Kidney glomerular epithelial cell (primary cell): ENCODE measurements at places on chromosomes 3 and 15.

- DNase-seq, result peak; percentile 2
These were observed 52.3 kb upstream of the ADAMTS9 start for GRCh38 chr3:64739971-64740631.

DNA sequence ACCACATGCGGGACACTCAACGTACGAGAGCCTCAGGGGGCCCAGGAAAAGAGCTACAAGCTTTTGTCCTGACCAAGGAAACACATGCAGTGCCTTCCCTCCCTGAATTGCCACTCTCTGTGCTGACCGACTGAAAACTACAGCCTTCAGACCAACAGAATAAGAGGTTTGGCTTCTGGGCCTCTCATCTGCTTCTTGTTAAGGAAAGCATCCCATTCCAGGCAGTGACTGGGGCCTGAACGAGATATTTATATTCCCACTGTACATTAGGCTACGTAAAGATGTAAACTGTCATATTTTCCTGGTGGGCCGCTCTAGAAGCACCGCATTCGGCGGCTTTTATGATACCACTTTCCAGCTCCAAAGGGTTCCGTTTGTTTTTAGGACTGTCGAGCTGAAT, 208.9 kb upstream of the TPM1 start:
- DNase-seq, result no peak

DNA sequence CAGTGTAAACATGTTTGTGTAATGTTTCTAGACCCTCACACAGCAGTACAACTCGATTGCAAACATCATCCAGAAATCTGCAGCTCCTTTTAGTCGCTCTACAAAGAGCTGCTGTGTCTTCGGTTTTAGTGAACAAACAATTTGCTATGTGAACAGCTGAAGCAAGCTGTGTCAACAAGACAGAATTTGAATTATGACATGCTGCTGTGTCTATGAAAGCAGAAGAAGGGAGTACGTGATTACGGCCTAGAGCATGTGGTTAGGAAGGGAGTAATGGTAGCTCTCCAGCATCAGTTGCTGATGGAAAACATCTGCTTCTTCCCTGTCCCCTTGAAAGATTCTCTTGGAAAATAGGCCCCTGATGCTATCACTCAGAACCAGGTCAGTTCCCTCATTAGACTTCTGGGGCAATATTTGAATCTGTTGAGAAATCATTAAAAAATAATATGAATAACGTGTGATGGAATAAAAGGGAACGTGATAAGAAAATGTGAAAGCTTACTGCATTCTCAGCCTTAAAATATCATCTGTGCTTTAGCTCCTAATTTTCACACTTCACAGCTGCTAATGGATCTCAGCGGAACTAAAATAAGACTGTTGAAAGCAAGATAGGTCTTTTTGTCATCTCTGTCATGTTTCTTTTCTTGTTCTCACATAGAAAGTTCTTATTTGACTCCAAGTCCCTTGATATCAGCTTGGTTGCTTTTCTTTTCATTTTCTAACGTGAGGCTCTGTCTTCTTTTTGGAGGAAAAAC, 891.5 kb downstream of the ROBO2 start:
- DNase-seq, result no peak

DNA sequence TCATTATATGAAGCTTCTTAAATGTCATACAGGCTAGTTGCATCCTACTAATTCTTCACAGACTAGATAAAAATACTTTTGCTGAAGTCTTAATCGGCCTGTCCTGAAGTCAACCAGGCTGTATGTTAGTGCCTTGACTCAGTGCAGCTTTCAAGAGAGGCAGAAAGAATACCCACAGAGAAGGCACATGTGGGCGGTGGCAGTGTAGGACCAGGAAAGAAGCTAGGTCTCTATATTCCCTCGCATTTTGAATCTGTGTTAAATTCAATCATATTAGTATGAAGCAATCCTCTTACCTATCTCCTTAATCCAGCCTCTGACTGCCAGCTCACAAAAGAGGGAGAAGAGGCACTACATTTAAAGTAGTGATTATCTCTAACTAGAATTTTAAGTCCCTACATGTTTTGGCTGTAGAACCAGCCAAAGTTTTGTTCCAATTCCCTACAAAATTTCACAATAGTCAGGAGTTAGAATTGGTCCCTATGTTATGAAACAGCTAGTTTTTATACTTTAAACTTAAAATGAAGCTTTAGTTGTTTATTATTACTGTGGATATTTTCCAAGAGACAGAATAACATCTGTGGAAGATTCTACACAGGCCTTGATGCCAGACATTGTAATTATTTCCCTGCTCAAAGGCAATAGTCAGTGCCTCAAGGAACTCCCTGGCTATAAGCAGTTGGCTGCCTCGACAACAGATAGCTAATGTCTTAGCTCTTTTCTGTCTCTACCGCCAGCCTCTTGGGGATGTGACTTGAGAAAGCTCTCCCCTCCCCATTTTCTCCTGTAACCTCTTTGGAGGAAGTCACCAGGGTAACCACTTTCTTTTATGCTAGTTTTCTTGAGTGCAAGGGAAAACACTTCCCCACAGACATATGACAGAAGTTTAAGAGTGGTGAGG, 31.9 kb downstream of the CRTC3 start:
- no peak for DNase-seq

DNA sequence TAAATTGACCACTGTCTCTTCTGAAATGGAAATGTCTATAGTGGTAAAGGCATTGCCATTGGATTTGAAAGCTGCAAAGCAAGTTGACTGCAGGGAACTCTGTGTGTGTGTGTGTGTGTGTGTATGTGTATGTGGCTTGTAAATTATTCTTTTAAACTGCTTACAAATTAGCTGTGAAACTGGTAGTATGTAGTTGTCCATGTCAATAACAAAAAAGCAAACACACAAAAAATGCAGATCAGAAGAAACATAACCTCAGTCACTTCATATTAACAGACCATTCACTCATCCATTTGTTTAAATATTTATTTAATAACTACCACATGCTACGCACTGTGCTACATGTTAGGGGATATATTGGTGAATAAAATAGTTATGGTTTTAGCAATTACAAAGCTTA, 837.7 kb downstream of the FHIT start:
- DNase-seq, result no peak

GRCh38 chr3:100893590-100893989, 99.6 kb downstream of the ABI3BP start:
- DNase-seq, result no peak

- DNase-seq, result no peak
These were observed 8.9 kb upstream of the ROPN1B start for GRCh38 chr3:125960066-125960424.

DNA sequence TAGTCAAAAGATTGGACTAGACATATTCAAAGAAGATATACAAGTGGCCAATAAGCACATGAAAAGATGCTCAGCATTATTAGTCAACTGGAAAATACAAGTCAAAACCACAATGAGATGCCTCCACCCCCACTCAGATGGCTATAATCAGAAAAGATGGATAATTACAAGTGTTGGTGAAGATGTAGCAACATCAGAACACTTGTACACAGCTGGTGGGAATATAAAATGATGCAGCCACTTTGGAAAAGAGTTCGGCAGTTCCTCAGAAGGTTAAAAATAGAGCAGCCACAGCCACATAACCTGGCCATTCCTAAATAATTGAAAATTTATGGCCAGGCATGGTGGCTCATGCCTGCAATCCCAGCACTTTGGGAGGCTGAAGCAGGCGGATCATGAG, 38.4 kb downstream of the HEG1 start:
- DNase-seq, result no peak

GRCh38 chr3:120682095-120682681, at the start of gene HGD:
HGD (minus strand) TSS chr3:120682239; CDS start chr3:120682111, 128 bp downstream.
- DNase-seq, result peak; percentile 49

GRCh38 chr15:56901931-56902330, 16.5 kb upstream of the TCF12 start:
- no peak for DNase-seq

GRCh38 chr3:121126033-121126706, 218.2 kb downstream of the STXBP5L start:
- DNase-seq, result no peak

DNA sequence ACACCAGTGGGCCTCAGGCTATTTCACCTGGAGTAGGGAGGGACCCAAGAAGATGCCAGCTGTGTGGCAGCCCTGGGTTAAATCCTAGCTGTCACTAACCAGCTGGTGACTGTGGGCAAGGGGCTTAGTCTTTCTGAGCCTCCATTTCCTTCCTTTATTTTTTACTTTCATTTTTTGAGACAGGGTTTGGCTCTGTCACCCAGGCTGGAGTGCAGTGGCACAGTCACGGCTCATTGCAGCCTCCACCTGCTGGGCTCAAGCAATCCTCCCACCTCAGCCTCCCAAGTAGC, 108.0 kb upstream of the SMAD3 start:
- no peak for DNase-seq

DNA sequence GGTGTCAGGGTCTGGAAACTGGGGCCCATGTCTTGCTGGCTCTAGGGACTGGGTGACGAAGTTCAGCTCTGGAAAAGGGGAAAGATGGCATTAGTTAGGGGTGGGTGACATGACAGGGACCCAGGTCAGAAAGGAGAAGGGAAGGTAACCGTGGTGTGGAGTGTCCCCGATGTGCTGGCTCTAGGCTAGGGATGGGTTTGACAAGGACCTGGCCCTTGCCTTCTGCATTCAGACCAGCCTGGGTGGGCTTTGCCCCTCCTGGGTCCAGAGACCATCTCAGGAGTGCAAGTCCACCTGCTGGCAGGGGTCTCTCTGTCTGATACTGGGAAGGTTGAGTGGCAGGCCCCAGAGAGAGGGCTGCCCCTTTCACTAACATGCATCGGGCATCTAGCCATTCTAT, 28.7 kb upstream of the ATP2B2 start:
- no peak for DNase-seq

DNA sequence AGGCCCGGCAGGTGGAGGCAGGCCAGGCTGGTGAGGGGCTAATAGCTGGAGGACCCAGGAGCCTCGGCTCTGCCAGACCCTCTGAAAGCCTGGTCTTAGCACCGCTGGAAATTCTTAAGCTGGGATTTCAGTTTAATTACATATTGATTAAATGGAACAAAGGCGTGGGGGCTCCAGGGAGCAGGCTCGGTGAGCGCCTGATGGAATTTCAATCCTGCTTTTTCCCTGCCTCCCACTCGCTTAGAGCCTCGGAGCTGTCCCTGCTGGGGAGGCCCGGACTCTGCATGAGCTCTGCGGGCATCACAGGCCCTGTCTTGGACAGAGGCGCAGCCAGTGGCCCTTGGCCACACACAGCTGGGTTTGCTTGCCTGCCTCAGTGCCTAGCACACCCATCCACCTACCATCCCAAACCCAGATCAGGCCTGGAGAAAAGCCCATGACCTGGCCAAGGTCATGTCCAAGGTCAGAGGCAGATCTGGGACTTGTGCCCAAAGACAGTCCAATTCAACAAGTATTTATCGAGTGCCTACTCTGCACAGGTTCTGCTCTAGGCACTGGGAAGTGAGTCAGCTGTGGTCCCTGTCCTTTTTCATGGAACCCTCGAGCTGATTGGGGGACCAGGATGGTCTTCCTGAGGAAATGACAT, 40.6 kb downstream of the LINGO1 start:
- no peak for DNase-seq

GRCh38 chr15:51887887-51888592, 58.6 kb downstream of the TMOD3 start:
- no peak for DNase-seq

DNA sequence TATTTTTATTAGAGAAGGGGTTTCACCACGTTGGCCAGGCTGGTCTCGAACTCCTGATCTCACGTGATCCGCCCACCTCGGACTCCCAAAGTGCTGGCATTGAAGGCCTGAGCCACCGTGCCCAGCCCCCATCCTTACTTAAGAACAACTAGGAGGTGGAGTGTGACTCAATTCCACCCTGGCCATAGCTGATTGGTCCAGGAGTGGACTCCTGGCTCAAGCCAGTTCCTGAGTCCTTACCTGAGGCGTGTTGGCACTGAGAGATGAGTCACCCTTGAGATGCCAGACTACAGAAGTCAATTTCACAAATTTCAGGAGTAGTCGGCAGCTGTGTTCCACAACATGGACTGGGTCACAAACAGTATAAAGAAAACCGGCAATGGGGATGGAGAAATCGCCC, 124.2 kb downstream of the SHQ1 start:
- no peak for DNase-seq

DNA sequence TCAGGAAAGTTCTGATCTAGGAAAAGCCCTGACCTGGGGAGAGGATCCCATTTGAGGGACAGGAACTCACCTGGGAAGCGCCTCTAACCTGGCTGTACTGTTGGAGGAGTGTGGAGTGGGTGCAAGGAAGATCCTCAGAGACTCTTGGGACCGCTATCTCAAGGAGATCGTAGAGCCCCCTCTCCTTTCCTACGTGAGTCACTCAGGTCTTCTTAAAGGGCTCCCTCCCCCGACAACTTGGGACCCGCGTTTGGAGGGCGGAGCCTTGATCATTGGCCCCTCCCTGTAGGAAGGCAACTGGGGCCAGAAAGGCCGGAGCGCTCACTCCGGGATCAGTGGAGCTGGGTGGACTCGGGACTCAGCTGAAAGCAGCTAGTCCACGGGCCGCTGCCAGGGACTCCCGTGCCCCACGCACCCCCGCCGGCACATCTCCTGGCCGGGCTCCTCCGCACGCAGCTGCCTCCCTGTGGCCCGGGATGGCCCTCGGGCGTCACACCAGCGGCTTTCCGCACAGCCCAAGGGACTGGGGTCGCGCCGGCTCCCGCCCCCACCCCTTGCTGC, 520 bp downstream of the SLC26A6 start:
- DNase-seq, result peak; percentile 58

- DNase-seq, result no peak
These were observed 6.9 kb upstream of the PPP1R2 start for GRCh38 chr3:195549931-195550519.

GRCh38 chr3:124456506-124456905, 273.7 kb upstream of the UMPS start:
- DNase-seq, result no peak

- no peak for DNase-seq
These were observed 21.1 kb upstream of the COLQ start for GRCh38 chr3:15542614-15543013.

DNA sequence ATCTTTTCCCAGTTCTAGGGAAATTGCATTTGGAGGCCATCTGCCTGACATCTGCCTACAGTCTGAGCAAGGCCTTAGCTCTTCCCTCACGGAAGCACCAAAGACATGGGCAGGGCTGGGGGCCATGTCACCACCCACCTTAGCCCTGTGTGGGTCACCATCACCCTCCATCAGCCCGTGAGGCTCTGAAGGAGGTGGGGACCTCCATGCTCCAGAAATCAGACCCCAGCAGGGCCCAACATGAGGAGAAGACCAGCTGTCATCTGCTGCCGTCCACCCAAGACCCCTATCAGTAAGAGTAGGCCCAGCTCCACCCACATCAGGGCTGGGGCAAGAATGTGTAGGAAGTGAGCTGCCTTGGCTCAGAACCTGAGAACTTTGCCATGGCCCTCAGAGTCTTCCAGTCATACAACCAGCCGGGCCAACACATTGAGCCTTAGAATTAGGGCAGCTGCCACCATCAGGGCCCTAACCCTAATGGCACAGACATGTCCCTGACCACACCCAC, 1.9 kb downstream of the TMIE start:
- no peak for DNase-seq
